Stimulated activated CD4-positive, alpha-beta T cell treated with anti-CD3 and anti-CD28 coated beads, Interleukin-12 subunit alpha, Interleukin-12 subunit beta, amount 100 ng/mL, for 48 hours (primary cell): ENCODE measurements at places on chromosomes 3 and 15.

- DNase-seq, result no peak
Measured at GRCh38 chr3:166263460-166263859, 426.2 kb upstream of the BCHE start.

DNA sequence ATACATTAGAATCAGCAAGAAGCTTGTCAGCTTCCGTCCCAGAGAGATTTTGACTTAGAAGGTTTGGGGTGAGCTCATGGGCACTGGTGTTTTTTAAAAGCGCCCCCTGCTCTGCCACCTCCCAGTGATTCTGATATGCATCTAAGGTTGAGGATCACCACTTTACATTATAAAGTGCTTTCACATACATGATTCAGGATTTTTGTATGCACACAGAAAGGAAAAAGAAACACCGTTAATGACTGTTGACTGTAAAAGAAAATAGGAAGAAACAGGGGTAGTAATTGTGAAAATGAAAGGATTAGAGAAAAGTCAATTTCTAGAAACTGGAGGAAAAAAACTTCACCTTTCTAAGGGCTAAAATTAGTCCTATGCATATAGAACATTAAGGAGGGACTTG is 104.9 kb upstream of the ZBED2 start:
- no peak for DNase-seq

- DNase-seq, result no peak
Measured at GRCh38 chr3:164779816-164780215, 298.5 kb downstream of the SI start.

DNA sequence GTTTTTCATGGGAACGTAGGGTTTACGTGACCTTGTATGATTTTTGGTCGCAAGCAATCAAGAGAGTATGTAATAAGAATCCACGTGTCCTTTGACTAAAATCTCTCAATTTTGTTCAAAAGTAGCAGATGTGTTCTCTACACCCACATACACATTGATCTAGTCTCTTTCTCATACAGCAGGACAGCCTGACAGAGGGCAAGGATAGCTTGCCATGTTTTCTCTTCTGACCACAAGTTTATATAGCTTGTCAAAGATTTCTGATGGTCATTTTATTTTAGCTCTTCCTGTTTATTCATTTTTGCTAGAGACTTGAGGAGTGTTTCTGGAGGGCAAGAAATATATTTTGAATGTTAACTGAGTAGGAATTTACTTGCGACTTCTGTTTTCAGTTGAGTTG is 570.2 kb upstream of the ALCAM start:
- no peak for DNase-seq

DNA sequence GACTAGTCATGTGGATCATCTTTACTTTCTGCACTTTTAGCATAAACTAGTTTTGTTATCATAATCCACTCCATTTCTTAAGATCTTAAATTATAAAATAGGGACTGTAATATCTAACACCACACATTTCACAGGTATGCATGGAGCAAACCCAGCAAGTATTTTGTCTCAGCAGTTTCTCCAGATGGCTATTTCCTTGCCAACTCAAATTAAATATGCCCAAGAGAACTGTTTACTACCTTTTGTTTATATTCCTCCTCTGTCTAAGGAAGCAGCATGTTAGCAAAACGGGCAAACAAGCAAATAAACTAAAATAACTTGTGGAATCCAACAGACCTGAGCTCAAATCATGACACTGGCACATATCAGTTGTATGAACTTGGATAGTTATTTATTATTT is 379.8 kb downstream of the LSAMP start:
- DNase-seq, result no peak

GRCh38 chr3:183349421-183350157 is 78.8 kb downstream of the MCF2L2 start:
- DNase-seq, result no peak

GRCh38 chr3:192914848-192915247 is 2.8 kb downstream of the MB21D2 start:
- no peak for DNase-seq

DNA sequence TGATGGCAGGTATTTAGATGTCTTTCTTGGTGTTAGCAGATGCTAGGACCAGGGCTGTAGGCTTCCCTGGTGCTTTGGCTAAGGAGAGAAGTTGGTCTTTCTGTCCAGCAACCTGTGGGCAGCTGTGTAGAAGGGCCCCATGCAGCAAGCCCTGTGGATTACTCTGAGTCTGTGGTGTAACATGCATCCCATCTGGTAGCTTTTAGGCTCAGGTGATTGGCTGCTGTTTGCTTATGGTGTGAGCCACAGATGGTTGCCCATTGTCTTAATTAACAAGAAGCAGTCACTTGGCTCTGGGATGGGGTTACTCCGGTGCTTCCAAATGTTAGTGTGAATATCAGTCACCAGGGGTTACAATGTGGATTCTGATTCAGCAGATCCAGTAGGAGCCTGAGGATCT is 368.6 kb upstream of the C2CD4B start:
- no peak for DNase-seq

DNA sequence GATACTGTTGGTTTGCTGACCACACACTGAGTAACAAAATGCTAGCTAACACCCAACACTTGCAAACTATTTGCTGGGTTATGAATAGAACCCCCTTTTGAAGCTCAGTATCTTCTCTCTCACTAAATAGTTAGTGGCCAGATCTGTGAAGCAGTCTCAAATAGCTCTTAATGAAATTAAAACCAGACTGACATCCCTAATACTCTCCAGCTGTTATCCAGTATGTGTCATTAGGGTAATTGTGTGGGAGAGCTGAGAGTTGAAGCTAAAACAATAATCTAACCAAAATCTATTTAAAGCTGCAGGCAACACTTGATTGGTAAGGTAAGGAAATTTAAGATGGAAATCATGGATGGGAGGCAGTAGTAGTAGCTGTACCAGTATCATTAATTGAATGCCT is 110.4 kb upstream of the RORA start:
- no peak for DNase-seq

DNA sequence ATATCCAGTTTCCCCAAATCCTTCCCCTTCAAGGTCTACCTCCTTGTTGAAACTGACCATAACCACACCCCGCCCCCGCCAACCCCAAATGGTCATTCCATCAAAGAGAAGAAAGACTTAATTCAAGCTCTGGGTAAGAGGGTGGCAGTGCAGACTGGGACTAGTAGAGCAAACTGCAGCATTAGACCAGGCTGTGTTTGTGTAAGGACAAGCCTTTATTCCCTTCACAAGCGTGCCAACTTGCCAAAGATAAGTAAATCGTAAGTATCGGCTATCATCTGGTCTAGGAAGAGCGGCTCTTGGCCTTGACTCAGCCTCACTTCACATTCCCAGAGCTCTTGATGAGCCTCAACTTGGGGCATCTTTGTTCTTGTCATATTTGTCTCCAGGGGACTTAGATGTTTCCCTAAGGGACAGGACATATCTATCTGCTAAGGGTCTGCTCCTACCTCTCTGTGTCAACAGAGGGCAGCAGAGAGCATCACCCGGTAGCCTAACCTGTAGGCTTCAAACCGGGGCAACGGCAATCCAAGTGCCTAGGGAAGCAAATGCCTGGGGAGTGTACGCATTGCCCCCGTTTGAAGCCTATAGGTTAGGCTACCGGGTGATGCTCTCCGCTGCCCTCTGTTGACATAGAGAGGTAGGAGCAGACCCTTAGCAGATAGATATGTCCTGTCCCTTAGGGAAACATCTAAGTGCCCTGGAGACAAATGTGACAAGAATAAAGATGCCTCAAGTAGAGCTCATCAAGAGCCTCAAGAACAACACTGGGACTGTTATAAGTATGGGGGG is 8.9 kb upstream of the MAP3K13 start:
- peak; percentile 79 for DNase-seq

GRCh38 chr3:190127195-190127594 is 6.5 kb upstream of the P3H2 start:
- DNase-seq, result no peak

GRCh38 chr15:74773329-74773728 is 8.6 kb upstream of the CSK start:
- DNase-seq, result no peak

- DNase-seq, result no peak
Measured at GRCh38 chr3:125634336-125634950, 39.1 kb upstream of the OSBPL11 start.

DNA sequence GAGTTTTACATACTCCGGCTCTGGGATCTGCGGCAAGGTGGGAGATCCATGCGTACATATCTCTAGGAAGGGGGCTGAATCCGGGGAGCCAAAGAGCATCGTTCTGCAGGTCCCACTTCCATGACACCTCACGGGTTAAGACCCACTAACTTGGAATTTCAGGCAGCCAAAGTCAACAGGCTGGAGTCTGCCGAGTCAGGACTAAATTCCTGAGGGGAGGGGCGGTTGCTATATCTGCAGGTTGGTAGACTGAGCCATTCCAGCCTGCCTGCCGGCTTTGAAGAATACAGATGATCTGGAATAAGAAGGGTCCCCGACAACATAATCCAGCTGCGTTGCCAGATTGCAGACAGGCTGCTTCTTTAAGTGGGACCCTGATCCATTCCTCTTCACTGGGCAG is 65.4 kb upstream of the PEX5L start:
- DNase-seq, result no peak

DNA sequence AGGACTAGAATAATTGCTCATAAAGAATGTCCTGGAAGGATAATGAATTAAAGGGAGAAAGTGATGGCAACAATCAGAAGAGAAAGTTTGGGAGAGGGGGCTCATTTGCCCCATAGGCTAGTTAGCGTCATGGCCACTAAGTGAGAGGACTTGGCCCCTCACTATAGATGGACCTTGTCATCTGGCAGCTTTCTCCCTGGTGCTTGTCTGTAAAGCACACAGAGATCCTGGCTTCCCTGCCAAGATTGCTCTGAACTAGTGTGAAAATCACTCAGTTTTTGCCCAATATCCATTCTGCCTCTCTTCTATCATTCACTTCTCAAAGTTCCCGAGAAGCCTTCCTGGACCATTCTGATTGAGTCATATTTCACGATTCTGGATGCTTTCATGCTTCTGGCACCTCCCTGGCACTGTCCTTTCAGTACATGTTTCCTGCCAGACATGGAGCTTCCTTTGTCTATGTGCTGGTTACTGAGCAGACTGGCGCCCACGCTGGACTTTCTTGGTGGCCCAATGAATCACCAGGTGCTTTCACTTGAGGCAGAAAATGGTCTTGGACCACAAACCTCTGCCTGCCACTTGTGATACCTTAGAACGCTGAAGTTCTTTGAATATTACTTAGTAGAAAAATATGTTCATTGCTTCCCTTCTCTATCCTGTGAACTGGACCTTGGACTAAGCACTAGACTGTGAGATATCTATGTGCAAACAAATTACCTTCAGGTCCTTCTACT is 709.6 kb upstream of the CFAP20DC start:
- no peak for DNase-seq

GRCh38 chr3:20052851-20053250 is 12.6 kb downstream of the KAT2B start:
- DNase-seq, result no peak

GRCh38 chr15:90219421-90220141 is 14.2 kb downstream of the CIB1 start:
- DNase-seq, result peak; percentile 43

DNA sequence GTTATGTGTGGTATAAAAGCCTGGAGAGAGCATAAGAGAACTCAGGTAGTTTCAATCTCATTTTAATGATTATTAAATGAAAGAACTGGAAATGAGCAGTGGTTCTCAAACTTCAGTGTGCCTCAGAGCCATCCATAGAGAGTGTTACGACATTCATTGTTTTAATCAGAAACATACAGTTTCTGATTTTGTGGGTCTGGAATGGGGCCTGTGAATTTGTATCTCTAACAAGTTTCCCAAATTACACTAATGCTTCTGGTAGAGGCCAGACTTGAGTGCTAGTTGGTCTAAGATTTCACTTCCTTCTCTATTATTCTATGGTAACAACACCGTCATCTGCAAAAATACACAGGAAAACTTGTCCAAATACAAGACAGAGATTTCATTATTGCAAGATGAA is 292.0 kb upstream of the NECTIN3 start:
- no peak for DNase-seq

DNA sequence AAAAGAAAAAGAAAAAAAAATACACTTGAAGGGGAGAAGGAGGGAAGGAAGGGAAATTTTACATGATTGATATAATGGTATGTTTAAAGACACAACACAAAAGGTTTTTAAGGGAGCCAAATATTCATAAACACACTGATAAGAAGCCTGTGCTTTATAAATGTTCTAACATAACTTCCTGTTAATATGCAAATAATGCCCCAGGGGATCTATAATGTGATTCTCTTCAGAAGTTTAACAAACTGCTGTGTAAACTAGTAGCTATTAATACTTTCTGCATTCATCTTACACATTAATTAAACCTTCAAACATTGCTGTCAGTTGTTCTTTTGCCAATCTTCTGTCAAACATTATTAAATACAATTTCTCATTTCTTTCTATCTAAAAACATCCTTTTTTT is 231.6 kb downstream of the TJP1 start:
- DNase-seq, result no peak

DNA sequence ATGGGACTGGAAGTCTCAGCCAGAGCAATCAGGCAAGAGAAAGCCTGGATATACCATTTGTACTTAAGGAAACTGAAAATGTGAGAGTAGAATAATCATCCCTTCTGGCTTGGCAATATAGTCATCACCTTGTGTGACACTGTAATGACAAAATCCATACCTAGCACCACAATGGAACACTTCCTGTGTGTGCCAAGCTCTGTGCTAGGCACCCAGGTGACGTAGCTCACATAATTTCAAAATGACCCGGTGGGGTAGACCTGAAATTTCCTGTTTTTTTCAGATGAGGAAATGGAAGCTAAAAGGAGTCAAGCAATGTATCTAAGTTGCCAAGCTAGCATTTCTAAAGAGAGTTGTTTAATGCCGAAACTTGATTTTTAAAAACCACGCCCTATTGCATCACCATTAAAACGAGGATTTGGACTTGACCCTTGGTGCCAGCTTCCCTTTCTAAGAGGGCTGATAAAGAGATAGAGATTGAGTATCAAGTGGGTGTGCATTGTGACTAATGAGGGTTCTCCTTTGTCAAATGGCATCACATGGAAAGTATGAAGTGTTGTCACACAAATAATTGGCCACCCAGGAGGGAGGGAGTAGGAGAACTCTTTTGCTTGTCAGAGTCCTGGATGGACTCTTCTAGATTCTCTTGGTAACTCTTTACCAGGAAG is 141.3 kb upstream of the PDZRN3 start:
- DNase-seq, result no peak

DNA sequence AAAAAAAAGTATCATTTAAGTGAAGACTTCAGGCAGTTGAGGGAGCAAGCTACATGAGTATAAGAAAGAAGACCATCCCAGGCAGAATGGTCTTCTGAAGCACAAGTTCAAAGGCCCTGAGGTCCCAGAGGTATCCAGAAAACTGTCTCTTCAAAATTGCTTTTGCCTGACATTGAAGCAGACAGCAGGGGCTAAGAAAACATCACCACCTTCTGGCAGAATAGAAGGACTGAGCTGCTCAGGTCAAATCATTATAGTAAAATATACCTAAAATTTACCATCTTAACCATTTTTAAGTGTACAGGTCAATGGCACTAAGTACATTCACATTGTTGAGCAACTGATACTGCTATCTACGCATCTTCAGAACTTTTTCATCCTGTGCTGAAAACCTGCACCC is 16.4 kb downstream of the GPR160 start:
- DNase-seq, result no peak

DNA sequence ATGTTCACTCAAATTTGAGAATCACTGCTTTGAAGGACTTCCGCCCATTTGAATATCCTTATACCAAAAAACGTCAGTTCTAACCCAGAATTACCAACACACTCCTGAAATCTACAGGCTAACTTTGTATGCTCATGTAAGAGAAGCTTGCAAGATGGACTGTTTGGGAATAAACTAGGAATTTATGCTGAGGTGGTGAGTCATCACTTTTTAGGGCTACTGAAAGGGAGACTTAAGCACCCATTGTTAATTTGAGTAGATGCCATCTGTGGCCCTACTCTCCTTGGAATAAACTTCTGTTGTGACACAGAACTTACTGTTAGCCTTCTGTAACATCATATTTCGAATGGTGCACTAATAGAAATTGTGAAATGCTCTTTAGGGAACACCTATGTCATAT is 74.6 kb downstream of the FGF12 start:
- DNase-seq, result no peak
